Colonic mucosa (tissue), 4 donors: ENCODE measurements at places on chromosomes 11 and 22. TPM values are rescaled to one million over a fixed set of nuclear protein-coding genes. Genes with fewer than 3 reads are reported as not detected.

The DBX1 gene
- not detected for total RNA-seq

DNA sequence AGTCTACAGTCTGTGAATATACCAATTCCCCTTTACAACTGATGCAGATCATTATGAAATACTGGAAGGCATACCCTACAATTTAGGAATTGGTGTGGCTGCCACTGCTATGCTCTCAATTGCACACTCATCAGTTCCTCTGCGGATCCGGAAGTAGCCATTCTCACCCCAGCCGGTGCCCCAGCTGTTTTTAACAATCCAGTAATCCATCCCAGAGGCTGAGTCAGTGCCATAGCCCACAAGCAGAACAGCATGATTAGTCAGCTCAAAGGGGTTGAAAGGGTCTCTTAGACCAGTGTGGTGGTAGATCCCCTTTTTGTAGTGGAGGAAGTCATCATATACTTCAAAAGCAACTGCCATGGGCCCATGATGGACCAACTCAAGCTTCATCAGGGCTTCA is 43.6 kb downstream of the CTSC start:
- DNase-seq = no peak

The SAA4 gene
- 0.86 TPM for total RNA-seq

DNA sequence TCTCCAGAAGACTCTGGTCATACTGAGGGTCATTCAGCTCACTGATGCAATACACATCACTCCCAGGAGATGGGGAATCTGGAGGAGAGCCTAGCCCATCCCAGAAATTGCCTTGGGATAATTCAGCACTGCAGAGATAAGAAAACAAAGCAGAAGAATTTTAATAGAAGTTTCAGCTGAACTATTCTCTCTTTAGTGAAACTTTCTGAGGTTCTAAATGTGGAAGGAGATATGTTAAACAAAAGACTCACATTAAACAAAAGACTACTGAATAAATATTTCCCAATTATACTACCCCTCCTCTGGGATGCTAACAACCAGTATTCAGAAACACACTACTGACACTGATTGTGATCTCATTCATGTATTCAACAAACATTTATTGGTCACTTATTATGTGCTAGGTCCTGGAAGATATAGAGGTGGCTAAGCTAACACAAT is 47.8 kb downstream of the C2CD3 start:
- no peak for DNase-seq
